ENCODE measurements at places on chromosomes 12 and 14.

GRCh38 chr12:71558445-71558844, 105.2 kb downstream of the ZFC3H1 start:
- no peak for DNase-seq

- no peak for DNase-seq
Measured at GRCh38 chr12:127496255-127496654, 770.7 kb upstream of the TMEM132C start.

DNA sequence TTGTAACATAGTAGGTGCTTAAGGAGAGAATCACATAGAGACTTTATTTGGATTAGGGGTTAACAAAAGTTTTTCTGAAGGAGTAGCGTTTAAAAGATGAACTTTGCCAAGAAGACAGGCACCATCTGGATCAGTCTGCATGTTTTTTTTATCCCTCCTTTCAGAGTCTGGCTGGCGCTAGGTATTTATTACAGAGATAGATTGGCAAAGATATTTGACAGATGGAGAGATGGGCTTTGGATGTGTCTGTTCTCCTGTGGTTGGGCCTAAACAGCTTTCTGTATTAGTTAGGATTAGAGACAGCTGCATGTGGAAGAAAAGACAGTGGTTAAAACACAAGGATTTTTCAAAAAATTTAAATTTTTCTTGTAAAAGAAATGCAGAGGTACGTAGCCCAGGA, 133.9 kb downstream of the C12orf75 start:
- no peak for DNase-seq

- DNase-seq = peak; percentile 69
Measured at GRCh38 chr12:122793685-122794106, 19.3 kb downstream of the CCDC62 start.

DNA sequence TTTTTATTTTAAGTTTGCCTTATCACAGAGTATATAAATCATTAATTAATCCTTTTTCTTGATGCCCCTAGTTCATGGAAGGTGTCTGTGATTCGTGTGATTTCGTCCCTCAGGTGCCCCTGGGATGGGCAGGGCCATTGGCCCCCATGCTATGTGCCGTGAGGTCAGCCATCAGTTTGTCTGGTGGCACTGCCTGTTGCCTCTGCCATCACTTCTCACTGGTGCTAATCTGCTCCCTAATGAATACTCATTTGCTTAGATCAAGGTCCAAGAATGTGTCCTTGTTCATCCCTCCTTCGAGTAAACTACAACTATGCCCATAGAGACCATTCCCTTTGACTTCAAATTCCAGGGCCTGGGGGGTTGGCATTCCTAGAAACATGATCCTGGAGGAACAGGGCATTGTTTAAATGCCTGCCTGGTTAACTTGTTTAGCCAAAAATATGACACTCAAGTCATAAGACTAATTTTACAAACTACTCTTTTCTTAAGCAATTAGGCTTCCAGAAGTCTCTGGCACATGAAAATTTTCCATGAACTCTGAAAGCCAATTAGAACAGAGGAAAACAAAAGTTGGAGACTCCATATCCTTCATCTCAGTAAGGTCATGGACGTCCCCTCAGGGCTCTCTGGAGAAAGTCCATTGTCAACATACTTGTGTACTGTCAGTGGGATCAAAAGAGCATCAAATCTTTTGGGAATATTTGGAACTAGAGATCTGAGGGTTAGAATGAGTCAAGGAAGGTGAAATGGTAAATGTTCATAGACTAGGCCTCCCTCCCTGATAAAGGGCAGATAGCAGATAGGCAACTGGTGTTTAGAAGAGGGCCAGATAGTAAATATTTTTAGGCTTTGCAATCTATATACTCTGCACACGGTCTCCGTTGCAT, 90.9 kb upstream of the PLXNC1 start:
- no peak for DNase-seq

GRCh38 chr12:118377884-118378470, 1.6 kb downstream of the SUDS3 start:
- DNase-seq = peak; percentile 86

- no peak for DNase-seq
Measured at GRCh38 chr14:98956661-98957060, 315.3 kb downstream of the BCL11B start.

GRCh38 chr12:101945369-101946232, 68.2 kb downstream of the DRAM1 start:
- no peak for DNase-seq

DNA sequence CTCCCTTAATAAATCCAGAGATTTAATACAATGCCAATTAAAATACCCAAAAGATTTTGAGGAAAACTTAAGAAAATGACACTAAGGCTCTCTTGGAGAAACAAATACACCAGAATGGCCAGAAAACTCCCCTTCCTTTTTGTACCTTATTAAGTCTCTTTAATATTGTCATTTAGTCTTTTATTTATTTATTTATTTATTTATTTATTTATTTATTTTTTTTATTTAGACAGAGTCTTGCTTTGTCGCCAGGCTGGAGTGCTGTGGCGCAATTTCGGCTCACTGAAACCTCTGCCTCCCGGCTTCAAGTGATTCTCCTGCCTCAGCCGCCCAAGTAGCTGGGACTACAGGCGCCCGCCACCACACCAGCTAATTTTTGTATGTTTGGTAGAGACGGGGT, 210.6 kb downstream of the DACT1 start:
- DNase-seq = no peak

- no peak for DNase-seq
Measured at GRCh38 chr14:100652744-100653143, 65.5 kb upstream of the BEGAIN start.

DNA sequence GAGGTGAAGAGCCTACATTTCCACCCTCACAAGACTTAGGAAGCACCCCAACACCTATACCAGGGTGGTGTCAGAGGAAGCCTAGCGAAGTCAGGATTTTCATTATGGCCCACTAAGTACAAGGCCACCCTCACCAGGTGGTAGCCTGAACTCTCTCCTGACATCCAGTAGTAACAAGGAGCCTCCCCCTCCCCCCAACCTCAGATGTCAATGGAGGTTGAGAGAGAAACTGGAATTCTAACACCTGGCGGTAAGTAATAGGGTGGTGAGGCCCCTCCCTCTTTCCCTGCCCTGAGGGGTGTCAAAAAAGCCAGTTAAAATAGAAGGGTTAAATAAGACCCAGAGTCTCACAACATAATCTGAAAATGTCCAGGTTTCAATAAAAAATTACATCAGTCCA, 37.6 kb downstream of the SINHCAF start:
- no peak for DNase-seq

DNA sequence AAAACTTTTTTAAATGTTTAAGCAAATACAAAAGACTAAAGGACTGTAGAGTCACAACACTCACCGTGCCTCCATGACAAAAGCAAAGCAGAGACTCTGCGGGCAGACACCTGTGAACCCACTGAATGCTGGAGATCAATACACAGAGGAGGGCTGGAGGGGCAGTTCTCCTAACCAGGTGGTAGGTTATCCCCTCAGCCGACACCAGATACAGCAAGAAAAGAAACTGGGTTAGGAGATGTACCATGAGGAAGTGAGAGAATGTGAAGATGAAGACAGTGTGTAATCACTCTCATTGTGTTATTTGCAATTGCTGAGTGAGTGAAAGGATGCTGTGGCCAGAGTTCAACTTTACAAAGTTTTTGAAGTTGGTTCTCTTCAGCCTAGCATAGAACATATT, 480.3 kb downstream of the BCL11B start:
- no peak for DNase-seq

GRCh38 chr12:98612696-98613334, 19.3 kb downstream of the SLC25A3 start:
- DNase-seq = peak; percentile 63

DNA sequence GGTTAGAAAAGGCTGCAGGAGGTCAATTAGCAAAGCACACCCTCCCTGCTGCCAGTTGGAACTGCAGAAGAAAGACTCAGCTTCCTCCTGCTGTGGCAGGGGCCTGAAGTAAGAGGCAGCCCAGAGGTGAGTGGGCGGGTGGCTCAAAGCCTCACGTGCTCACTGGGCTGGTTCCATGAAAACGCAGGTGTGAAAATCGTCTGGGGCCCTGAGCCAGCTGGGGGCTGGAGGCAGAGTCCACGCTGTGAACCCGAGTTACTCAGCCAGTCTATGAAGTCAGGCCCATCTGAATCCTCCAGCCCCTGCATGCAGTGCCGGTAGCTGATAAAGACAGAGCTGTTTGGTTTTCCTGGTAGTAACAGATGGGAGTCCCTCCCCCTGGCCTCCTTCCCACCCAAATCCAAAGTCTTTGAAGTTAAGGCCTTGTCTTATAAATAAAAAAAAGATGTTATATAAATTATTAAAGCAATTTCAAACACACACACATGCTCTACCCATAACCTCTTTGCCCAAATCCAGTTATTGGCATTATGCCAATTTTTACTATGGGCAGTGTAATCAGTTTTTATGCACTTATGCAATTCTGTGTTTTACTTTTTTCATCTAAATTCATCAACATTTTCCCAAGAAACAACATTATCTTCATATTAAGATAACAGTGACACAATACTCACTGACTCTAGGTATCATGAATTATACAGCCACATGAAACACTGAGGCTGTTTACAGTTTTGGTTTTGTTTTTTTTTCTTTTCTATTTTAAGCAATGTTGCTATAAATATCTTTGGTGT, 57.9 kb upstream of the PNMA1 start:
- peak; percentile 71 for DNase-seq

GRCh38 chr14:93549595-93549994, 118.9 kb downstream of the UNC79 start:
- DNase-seq = no peak

DNA sequence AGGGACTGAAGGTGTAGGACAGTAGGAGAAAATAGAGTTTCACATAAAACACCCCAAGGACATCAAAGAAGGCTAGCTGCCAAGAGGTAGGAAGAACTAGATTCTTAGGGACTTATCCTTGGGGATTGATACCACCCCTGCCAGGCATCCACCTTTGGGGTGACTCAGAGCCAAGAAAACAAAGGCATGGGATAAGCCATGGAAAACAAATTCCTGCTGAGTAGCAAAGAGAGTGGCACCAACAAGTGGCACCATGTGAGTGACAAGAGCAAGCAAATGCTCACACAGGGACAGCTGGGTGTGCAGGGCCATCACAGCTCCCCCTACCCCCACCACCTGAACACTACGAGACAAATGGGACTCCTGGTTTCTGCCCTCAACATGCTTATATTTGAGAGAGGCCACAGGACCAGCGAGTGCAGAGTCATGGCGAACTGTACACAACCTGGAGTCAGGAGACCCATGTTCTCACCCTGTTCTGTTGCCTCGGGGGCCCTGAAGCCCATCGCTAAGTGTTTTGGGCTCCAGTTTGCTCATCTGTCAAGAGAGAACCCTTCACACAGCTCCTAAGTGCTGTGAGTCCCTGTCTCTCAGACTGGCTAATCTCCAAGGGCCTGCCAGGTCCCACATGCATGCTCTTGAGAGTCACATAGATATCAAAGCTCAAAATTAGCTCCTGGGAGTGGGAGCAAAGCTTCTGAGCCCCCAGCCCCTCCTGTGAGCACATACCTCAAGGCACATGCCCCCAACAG, 91.9 kb downstream of the DPF3 start:
- DNase-seq = no peak

GRCh38 chr12:79424109-79424721, 266.5 kb downstream of the PAWR start:
- DNase-seq = no peak

DNA sequence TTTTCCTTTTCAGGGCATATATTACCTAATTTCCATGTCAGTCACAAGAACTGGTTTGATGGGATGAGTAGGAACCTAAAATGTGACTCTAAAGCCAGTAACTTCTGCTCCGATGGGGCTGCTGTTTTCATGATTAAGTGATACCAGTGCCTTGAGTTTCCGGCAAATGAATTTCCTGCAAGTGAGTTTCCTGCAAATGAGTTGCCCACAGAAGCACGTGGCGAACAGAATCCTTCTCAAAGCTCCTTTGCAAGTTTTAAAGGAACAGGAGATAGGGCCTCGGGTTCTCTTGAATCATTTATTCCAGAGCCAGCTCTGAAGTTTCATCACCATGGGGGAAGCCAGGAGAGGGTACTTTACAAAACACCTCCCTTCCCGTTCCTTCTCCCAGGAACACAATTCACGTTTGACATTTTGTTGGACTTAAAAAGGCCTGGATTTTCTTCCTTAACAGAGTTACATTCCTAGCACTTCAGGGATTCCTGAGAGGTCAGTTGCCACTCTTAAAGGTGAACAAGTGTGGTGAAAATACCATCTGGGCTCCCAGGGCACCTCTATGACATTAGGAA, 2.2 kb upstream of the PPTC7 start:
- peak; percentile 76 for DNase-seq

GRCh38 chr12:67716817-67717216, 68.3 kb downstream of the DYRK2 start:
- no peak for DNase-seq

GRCh38 chr14:70473825-70474224, 21.9 kb downstream of the ADAM21 start:
- DNase-seq = no peak

GRCh38 chr14:94823556-94824341, 53.8 kb upstream of the GSC start:
- DNase-seq = no peak

DNA sequence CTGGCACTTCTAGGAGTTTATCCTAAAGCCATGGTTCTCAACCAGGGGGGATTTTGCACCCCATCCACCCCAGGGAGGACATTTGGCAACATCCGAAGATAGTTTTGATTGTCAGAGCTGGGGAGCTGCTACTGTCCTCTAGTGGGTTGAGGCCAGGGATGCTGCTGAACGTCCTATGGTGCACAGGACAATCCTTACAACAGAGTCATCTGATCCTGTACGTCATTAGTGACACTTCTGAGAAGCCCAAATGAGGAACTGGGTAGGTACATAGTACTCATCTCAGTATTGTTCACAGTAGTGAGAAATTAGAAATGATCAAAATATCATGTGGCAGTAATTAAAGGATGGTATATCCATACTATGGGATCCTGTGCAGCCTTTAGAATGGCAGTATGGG, 185.1 kb downstream of the CHST11 start:
- peak; percentile 31 for DNase-seq

GRCh38 chr14:36099619-36100018, 76.9 kb downstream of the PTCSC3 start:
- DNase-seq = no peak

DNA sequence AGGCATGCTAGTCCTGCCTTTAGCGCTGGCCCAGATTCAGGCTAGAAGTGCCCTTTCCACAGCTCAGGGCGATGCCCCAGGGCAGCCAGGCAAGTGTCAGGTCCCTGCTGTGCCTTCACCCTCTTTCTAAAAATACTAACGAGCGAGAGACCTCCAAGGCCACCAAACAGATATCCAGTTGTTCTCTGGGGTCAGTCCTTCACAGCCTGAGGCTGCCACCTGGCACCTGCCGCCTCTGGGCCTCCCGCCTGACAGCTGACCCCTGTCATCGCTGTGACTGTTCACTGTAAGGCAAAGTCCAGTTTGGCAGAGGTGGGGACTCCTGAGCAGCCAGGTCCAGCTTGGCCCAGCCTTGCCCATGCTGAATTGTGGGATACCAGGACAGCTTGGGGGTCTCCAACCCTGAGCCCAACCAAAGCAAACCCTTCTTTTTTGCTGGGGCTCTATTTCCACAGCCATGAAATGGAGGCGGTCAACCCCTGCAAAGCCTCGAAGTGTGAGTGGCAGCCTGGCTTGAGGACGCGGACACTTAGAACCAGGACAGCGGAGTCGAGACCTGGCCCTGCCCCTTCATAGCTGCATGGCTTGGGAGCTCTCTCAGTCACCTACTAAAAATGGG, 79.9 kb downstream of the NINJ2 start:
- DNase-seq = no peak

GRCh38 chr12:49818241-49818895, 9.8 kb downstream of the NCKAP5L start:
- no peak for DNase-seq

- no peak for DNase-seq
Measured at GRCh38 chr12:122004633-122005071, 17.0 kb upstream of the BCL7A start.

Measured in KBM-7 (cell line).